ENCODE measurements at places on chromosomes 2 and 18.

DNA sequence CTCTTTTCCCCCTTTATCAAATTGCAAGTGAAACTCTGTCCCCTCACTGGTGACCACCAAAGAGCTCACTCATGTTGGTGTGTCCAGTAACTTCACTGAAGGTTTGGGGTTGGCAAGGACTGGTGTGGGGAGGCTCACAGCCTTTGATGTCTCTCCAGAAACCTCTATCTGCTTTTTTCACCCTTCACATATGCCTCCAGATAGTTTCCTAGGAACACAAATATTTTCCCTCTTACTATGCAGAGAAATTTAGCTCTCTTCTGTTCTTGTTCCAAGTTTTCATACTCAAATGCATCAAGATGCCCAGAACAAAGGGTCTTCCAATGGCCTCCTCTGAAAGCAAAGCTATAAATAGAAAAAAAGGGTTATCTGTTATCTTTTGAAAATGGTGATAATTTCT is 20.7 kb downstream of the DTNA start:
- no peak for DNase-seq

DNA sequence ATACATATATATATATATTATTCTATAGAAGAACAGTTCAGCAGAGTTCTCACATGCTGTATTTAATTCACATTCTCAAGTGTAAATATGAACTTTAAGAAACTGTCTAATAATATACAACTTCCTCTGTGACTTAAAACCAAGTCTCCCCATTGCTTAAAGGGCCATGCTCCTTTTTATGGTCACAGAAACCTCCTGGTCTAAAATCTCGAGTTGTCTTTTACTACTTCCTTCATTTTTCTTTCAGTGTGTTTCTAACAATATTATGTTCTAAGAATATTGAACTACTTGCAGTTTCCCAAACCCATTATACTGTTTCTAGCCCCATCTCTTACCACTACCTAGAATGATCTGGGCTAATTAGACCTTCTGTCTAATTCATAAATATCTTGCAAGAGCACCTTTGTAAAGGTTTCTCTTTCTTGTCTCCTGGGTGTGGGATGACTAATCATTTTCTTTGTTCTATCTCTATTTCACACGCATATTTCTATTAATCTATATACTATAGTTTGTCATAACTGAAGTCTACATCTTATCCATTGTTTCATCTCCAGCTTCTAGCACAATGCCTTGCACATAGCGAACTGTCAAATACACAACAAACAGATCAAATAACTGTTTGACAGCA is 48.8 kb downstream of the ERBB4 start:
- no peak for DNase-seq

GRCh38 chr2:73503992-73504570 is 118.4 kb downstream of the ALMS1 start:
- no peak for DNase-seq

DNA sequence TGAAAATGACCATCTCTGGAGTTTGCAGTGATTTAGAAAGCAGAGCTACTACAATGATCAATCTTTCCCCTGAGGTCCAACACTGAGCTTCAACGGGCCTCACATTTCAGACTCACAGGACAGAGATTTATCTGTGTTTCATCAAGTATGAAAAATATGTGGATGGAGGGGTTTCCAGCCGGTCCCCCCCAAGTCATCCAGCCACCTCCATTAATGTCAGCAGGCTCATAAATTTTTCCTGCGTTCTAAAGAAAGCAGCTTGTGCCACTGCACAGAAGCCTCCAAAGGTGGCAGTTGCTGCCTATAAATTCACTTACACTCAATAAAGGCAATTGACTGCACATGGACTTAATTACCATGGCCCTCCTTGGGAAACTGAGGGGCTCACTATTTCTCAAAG is 117.4 kb upstream of the ACKR3 start:
- no peak for DNase-seq

DNA sequence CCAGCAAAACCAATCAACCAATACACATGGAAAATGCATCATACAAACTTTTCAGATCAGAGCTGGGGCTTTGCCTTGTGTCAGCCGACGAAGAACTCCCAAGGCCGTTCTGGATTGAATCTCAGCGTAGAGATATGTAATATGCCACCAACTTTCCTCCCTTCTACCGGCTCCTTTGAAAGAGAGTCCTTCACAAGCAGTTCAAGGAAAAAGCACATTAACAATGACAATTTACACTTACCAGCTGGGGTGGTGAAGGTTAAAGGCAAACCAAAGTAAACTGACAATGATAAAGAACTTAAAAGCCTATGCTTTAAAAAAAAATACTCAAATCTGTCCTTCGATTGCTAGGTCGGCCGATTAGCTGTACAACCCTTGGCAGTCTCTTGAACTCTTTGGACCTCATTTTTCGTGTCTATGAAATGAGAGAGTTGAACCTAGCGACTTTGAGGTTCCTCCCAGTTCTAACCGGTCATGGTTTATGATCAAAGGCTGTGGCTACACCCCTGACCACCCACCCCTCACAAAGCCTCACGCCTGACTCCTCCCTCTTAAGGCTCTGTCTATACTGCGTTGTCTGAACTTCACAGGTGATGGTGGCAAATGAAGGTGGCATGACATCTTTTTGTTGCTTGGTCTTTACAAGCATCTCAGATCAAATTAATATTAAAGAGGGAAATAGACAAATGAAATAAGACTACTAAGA is 46.2 kb downstream of the BCL2 start:
- no peak for DNase-seq

All from NCI-H446 (cell line).